ENCODE measurements at places on chromosomes 13 and 19. TPM values are rescaled to one million over a fixed set of nuclear protein-coding genes. Genes with fewer than 3 reads are reported as not detected.

The KANK3 gene
- total RNA-seq: 52.8 TPM

The NANOS3 gene
- not detected for total RNA-seq

The DLEU7 gene
- not detected for total RNA-seq

- DNase-seq: no peak
These were observed 67.8 kb downstream of the ZNF728 start for GRCh38 chr19:22935151-22935550.

- no peak for DNase-seq
These were observed 12.9 kb downstream of the CCDC70 start for GRCh38 chr13:51874651-51875050.

Measured in dermis microvascular lymphatic vessel endothelial cell (primary cell).